ENCODE measurements at places on chromosomes 1 and 21. TPM values are rescaled to one million over a fixed set of nuclear protein-coding genes. Genes with fewer than 3 reads are reported as not detected.

The SH3BGR gene
- 16.5 TPM for total RNA-seq

The LORICRIN gene
- not detected for total RNA-seq

The TNNI3K gene
- 1.6 TPM for total RNA-seq

DNA sequence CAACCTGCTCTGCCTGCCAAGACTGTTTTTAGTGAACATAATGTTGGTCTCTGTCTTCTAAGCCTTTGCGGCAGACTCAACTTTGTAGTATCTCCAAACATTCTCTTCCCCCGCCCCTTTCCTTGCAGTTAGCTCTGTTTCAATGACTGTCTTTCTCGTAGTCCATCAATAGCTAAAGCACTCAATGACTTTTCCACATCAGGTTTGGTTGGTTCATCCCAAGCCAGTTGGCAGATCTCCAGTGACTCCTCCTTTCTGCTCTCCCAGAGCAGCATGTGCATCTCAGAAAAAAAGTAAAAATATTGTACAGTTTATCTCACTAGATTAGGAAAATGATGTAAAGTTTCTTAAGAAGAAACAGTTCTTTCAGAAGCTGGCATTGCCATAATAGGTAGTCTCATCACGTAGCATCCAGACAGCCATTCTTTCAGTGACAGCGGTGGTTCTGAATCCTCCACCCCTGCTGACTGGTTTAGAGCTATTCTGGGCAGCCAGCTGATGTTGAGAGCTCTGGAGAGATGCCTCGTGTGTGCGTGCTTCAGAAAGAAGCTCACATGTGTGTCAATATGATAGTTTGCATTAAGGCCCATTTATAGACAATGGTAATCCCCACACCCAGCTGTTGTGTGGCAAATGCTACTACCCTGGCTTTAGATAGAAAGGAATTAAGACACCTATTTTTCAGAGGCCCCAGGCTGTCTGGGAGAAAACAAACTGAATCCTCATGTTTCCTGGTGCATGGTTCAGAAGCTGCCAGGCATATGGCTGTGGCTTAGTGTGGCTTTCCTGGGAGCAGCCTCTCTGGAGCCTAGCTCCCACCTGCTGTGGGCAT, 53.2 kb downstream of the CNN3 start:
- no peak overlapping the region for H3K4me3 ChIP-seq
- DNase-seq, result no peak
- H3K4me1 ChIP-seq, result no peaks in the 10 kb centered on the region
- no peaks in the 10 kb centered on the region for H3K36me3 ChIP-seq
- no peaks in the 10 kb centered on the region for H3K27me3 ChIP-seq
- peak overlapping the region; percentile 57 for H3K27ac ChIP-seq

DNA sequence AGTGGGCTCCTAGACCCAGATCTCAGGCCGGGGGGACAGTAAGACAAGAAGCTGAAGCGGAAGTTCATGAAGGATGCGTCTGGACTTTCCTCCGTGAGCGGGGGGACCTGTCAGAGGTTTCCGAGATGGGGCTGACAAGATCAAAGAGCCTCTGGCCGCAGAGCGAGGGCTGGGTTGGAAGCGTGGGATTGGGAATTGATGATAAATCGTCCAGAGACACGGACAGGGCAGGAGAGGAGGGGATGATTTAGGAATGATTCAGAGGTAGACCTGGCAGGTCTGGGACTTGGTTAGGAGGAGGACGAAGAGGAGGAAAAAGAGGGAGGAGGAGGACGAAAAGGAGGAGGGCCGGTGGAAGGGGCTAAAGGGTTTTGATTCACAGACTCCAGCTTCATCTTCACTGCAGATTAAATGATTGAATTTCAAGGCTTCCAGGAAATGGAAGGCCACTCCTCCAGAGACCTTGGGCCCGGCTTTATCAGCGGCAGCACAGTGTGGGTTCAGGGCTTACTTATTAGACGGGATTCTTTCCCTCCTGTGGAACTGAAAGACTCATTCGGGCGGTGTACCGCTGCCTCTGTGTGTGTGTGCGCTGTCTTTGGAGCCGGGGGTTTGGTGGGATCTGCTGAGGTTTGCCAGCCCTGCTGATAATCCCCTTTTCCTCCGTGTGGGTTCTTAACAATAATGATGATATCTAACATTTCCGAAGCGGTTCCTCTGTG, 85.7 kb upstream of the SLC45A1 start:
- no peak overlapping the region for H3K4me3 ChIP-seq
- H3K36me3 ChIP-seq, result no peaks in the 10 kb centered on the region
- DNase-seq, result no peak
- H3K4me1 ChIP-seq, result peaks cover 4% of the 10 kb centered on the region

GRCh38 chr21:22020221-22020620, 1022.0 kb downstream of the NCAM2 start:
- no peaks in the 10 kb centered on the region for H3K36me3 ChIP-seq
- H3K4me1 ChIP-seq, result no peaks in the 10 kb centered on the region
- H3K27me3 ChIP-seq, result no peaks in the 10 kb centered on the region
- no peak overlapping the region for H3K27ac ChIP-seq
- DNase-seq, result no peak

GRCh38 chr1:213492161-213493041, 441.4 kb downstream of the RPS6KC1 start:
- peaks cover 9% of the 10 kb centered on the region for H3K27me3 ChIP-seq
- H3K36me3 ChIP-seq, result no peaks in the 10 kb centered on the region
- no peak for DNase-seq

DNA sequence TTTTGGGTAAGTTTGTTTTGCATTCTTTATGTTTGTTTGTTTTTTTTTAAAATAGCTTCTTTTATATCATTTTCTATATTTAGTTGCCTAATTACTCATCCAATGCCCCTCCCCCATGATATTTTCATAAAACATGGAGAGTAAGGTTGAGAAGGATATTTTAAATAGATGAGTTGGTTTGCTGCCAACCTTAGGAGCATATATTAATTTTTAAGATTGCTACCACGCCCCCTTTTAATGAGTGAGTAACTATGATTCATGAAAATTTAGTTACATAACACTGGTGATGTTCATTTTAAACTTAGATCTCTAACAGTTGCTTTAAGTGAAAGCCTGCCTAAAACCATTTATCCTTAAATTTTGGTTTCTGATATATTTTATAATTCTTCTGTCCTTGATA, 18.7 kb downstream of the TMEM50A start:
- no peak for DNase-seq
- peaks cover 72% of the 10 kb centered on the region for H3K36me3 ChIP-seq
- H3K27me3 ChIP-seq, result no peaks in the 10 kb centered on the region
- no peak overlapping the region for H3K4me3 ChIP-seq
- no peak overlapping the region for H3K27ac ChIP-seq

GRCh38 chr1:93559045-93559444, 111.1 kb downstream of the FNBP1L start:
- peaks cover 79% of the 10 kb centered on the region for H3K36me3 ChIP-seq
- DNase-seq, result no peak
- no peak overlapping the region for H3K27ac ChIP-seq

Measured in endodermal cell (in vitro differentiated cells).